ENCODE measurements at places on chromosomes 5 and 9. TPM values are rescaled to one million over a fixed set of nuclear protein-coding genes. Genes with fewer than 3 reads are reported as not detected.

PCDHB9 gene
- total RNA-seq: 0.41 TPM

GFI1B gene
- not detected for total RNA-seq

C9 gene
- total RNA-seq: not detected

DNA sequence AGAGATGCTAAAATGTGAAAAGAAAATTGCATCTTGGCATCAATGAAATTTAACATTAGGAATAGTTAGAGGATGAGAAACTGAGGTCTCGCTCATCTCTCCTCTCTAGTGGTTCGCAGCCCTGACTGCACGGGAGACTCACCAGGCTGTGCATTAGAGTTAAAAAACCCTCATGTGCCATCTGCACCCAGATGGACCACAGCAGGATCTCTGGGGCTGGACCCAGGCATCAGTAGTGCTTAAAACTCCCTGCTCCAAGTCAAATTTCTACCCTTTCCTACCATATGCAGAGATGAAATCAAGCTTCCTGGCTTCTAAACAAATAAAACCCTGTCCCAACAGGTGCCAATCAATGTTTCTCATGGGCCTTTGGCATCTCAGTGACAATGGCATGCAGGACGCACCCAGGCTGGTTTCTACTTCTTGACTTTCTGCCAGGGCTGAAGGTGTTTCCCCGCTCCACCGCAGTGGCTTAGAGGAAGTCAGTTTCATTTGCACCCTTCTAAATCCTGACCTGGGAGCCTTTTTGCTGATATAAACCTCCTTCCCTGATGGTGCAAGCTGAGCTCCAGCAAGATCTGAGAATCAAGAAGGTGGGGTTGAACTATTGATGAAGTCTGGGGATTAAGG, 132.6 kb downstream of the NSG2 start:
- DNase-seq: no peak

DNA sequence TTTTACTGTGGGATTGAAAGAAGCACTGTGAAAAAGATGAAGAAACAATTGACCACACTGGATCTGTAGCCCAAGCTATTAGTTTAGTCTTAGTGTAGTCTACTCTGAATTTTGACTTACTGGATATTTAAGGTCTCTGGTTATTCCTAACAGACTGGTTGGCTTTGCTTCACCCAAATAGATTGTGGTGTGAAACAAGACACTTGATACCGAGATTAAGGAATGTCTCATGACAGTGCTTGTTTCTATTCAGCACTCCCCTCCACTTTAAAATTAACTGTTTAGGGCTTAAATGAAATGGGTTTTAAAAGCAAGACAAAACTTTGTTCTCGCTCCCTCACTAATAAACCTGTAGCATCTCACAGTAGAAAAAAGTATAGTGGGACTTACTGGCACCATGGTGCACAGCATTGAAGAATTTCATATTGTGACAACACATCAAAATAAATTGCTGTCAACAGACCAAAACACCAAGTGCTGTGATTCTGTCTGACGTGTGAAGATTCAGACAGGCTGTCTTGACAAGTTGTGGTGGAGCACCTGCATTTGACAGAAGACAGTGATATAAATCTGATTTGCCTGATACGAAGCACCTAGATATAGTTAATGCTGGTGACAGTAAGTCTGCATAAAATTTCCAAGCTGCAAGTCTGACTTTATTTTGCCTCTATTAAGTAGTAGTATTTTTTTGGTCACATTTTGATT, 73.1 kb downstream of the PBX3 start:
- peak; percentile 44 for DNase-seq

CER1 gene
- total RNA-seq: not detected

DMRTA1 gene
- 0.90 TPM for total RNA-seq

- no peak for DNase-seq
These were observed 30.7 kb upstream of the GRPEL2 start for GRCh38 chr5:149314571-149315111.

DNA sequence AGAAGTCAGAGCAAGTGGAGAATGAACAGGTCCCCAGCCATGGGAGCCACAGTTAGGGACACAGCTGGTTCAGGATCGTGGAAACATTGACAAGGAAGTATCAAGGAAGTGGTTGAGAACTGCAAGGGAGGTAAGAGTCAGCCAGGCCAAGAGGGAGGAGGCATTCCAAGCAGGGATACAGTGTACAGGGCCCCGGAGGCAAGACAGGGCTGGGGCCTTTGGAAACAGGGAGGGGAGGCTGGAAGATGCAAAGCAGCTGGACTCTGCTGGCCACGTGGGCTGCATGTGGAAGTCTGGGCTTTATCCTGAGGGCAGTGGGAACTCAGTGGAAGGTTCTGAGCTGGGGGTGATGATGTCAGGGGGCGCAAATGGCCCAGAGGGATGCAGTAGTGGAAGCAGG, 14.2 kb downstream of the CCDC180 start:
- no peak for DNase-seq

ITK gene
- not detected for total RNA-seq

GRCh38 chr9:124349267-124349666, 66.0 kb downstream of the PSMB7 start:
- no peak for DNase-seq

GRCh38 chr5:178107756-178108310, 5.5 kb upstream of the N4BP3 start:
- DNase-seq: no peak

GRCh38 chr5:179265514-179266290, 79.6 kb downstream of the ADAMTS2 start:
- peak; percentile 98 for DNase-seq

DNA sequence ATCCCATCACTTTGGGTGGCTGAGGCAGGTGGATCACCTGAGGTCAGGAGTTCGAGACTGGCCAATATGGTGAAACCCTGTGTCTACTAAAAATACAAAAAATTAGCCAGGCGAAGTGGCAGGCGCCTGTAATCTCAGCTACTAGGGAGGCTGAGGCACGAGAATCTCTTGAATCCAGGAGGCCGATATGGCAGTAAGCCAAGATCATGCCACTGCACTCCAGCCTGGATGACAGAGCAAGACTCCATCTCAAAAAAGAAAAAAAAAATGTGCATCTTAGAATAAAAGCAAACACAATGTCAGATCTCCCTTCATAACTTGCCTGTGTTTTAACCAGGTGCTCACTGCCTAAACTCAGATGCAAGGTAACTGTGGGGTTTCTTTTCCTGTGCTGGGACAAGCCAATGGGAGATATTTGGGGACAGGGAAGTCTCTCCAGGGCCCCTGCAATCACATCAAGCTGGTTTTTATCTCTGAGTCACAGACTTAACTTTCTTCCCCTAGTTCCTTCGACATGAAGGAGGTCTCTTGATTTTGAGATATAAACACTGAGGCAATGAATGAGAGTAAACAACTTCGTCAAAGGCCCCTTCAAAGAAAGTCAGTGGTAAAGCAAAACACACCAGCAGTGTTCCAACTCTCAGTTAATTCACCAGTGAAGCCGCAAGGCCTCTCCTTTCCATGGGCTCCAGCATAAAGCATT, 99.1 kb downstream of the SNX18 start:
- DNase-seq: no peak

- DNase-seq: peak; percentile 71
These were observed 265.0 kb downstream of the MARCHF11 start for GRCh38 chr5:15914638-15915037.

PCDHA11 gene
- total RNA-seq: 0.08 TPM

DNA sequence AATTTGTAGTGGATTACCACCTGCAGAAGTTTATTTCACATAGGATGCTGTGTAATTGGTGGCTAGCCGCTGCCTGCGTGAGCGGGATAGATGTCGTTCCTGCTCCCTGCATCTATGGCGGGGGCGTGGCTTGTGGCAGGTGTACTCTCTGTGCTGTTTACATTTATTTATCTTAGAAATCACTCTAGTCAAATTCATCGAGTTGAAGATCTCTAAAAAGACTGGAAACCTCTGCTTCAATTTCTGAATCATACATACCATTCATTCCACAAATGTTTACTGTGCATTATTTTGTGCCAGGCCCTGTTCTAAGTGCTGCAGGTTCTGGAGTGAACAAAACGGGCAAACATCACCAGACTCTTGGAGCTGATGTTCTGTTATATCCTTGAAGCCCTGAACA, 11.9 kb downstream of the ROPN1L start:
- DNase-seq: peak; percentile 65

- DNase-seq: peak; percentile 37
These were observed 42.6 kb downstream of the NPR3 start for GRCh38 chr5:32753765-32754164.

- DNase-seq: no peak
These were observed 351.3 kb downstream of the ENC1 start for GRCh38 chr5:74289238-74289637.

HTR1A gene
- not detected for total RNA-seq

DNA sequence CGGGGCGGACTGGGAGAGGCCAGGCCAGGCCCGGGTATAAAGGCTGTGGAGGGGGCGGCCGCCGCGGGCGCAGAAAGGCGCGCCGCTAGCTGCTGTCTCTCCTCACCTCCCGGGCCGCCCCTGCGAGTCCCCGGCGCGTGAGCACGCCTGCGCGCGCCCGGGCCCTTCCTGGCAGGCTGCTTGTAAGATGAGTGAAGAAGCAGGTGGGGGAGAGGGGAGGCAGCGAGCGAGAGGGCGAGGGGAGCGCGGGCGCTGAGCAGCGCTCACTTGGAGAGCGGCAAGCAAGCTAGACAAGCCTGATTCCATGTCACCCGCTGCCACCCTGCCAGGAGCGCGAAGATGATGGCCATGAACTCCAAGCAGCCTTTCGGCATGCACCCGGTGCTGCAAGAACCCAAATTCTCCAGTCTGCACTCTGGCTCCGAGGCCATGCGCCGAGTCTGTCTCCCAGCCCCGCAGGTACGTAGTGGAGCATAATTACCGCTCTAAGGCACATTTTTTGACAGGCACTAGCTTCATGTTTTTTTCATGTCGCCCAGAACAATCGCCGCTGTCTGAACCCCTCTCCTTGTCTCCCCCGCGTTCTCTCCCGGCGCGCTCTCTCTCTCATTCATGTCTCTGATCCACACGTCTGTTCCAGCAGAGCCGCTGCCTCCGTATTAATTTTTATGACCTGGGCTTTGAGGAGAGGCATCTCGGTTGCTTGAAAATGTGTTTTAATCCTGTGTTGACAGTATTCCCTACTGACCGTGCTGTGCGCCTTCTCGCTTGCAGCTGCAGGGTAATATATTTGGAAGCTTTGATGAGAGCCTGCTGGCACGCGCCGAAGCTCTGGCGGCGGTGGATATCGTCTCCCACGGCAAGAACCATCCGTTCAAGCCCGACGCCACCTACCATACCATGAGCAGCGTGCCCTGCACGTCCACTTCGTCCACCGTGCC, at the start of gene POU4F3:
Gene POU4F3, plus strand, starts transcription at position 66 of the 941 bp plus-strand sequence. Its CDS starts 274 bp downstream, at position 340.
- no peak for DNase-seq

- no peak for DNase-seq
These were observed 163.6 kb downstream of the ZDHHC21 start for GRCh38 chr9:14529629-14530028.

- no peak for DNase-seq
These were observed 11.4 kb upstream of the ASS1 start for GRCh38 chr9:130433168-130433946.

GRCh38 chr5:17441351-17441750, 56.7 kb upstream of the TAF11L2 start:
- DNase-seq: peak; percentile 90

DNA sequence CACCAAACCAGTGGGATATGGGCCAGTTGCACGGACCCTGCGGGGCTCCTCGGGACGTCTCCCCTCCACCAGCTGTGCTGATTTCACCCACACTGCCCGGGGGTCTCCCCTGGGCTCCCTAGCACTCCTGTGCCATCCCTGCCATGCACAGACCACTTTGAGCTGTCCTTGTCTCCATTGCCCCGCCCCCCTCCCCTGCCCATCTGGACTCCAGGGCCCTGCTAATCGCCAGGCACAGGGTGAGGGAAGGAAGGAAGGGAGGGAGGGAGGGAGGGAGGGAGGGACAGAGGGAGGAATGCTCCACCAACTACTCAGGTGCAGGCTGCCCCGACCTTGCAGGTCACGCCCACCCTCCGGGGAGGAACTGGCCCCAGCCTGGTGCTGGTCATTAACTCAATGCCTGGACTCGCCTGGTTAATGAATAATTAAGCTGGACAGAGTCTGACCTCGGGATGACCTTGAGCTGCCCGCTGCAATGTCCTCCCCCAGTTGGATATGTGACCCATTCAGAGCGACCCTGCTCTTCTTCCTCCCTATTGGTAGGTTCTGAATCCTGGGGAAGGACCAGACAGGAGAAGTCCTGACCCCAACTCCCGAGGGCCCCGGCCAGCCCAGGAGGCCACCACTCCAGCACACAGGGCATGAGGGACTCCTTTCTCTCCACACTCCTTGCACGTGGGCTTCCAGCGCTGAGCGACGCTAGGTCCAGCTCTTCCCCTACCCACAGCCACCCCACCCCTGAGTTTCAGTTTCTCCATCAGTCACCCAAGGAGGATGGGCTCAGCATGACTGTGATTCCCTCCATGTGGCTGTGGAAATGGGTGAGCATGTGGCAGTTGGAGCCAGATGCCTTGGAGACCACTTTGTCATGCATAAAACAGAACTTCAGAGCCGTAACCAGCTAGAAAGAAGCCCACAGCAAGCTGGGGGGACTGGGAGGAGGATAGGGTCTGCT, 62.1 kb downstream of the C9orf50 start:
- DNase-seq: no peak

GRCh38 chr5:89289604-89290003, 406.6 kb upstream of the MEF2C start:
- DNase-seq: peak; percentile 44

FAT2 gene
- total RNA-seq: 0.08 TPM

KIF24 gene
- total RNA-seq: 0.74 TPM

DNA sequence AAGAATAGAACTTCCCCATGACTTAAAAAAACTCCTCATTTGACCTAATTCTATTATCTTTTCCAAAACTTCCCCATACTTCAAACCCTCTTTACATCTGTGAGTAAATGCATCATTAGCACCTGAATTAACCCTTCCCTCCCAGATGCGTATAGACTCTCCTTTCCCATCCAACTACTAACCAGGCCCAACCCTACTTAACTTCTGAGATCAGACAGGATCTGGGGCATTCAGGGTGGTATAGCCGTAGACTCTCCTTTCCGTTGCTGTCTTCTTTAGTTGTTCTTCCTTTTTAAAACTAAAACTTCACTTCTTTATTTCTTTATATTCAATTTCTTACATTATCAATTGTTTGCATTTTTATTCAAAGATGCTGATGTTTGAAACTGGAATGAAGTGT, 165.2 kb downstream of the SLCO4C1 start:
- no peak for DNase-seq

OLFM1 gene
- 1.5 TPM for total RNA-seq

- no peak for DNase-seq
These were observed 85.1 kb downstream of the AMBP start for GRCh38 chr9:113992994-113993393.

TAF9 gene
- total RNA-seq: 29.3 TPM

GRCh38 chr9:116482740-116483139, 204.4 kb upstream of the TRIM32 start:
- no peak for DNase-seq

DNA sequence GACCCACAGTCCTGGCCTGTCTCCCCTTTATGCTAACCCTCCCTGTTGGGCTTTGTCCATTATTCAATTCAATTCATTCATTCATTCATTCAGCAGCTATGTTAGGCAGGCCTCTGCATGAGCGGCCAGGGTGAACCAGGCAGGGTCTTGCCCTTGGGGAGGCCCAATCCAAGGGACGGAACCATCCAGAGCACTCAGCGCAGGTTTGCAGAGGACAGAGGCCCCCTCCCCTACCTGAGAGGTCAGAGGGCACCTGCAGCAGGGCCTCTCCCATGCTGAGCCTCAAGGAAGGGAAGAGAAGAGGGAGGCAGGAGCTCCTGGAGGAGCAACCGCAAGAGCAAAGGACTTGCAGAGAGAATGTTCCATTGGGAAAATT, 61.4 kb downstream of the C9orf50 start:
- DNase-seq: no peak

C1QTNF3 gene
- 1.9 TPM for total RNA-seq

CD274 gene
- total RNA-seq: 0.33 TPM

Measured in fibroblast of the aortic adventitia (primary cell).